ENCODE measurements at places on chromosomes 2 and 18. TPM values are rescaled to one million over a fixed set of nuclear protein-coding genes. Genes with fewer than 3 reads are reported as not detected.

Gene SRD5A2
- 0.05 TPM for polyA plus RNA-seq

DNA sequence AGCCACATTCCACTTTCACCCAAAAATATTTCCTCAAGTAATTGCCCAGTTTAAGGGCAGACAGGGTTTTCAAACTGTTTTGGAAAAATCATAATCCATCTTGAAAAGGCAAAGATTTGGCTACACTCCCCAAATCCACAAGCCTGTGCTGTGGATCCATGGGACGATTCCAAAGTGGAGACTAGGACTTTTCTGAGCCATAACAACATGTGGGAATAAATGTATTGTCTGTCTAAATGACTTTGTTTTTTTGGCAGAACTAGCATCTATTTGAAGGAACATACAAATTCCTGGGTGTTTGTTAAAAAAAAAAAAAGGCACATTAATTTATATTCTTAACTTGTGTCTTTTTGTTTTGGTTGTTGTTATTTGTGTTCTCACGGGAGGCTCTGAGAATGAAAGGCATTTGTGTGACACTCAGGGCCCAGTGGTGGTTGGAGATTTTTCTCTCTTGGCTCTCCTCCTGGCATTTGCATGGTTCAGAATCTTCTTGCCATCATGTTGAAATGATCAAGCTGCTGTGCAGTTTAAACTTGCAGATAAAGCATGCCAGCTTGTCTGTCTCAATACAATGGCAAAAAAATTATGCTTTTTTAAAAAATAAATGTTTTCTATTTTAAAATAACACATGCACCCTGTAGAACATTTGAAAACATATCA, 277.4 kb downstream of the EN1 start:
- DNase-seq = peak; percentile 10

- DNase-seq = no peak
Observed at GRCh38 chr2:128309280-128310093, 9.2 kb downstream of the HS6ST1 start.

Gene EMILIN2
- 12.7 TPM for polyA plus RNA-seq

DNA sequence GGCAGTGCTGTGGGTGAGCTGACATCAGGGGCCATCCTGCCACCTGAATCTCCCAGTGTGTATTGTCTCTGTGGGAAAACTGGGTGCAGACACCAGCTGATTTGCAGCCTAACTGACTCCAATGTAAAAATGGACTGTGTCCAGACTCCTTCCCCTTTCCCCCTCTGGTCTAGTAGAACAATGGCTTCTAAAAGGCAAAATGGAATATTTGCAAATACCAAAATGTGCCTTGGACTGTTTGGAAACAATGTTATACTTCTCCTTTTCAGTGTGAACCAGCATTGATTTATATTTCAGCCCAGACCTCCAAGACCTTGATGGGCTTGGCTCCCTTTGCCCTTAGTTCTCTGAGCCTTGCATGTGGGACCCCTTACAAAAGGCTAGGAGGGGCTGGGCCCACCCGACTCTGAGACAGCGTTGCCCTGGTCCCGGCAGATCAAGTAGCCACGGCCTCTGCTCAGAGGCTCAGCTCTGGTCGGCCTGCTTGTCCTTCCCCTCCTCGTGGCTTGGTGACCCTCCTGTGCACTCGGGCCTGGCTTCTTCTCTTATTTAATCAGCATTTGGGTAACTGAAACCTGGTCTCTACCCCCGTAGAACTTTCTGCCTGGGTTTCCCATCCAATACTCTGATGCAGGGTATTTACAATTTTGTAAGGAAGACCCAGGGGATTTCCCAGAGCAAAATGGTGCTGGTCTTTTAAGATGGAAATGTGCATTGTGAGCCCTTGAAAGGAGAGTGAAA, 18.0 kb upstream of the ACKR3 start:
- DNase-seq = no peak

GRCh38 chr2:64929333-64929732, 59.9 kb upstream of the SLC1A4 start:
- no peak for DNase-seq

Gene PELI1
- 37.2 TPM for polyA plus RNA-seq

Gene REG3G
- not detected for polyA plus RNA-seq

GRCh38 chr2:232315049-232315922, 63.3 kb upstream of the ALPP start:
- no peak for DNase-seq

- DNase-seq = no peak
Observed at GRCh38 chr2:44772669-44773378, 168.7 kb upstream of the SIX3 start.

Gene SLC4A3
- 7.1 TPM for polyA plus RNA-seq

DNA sequence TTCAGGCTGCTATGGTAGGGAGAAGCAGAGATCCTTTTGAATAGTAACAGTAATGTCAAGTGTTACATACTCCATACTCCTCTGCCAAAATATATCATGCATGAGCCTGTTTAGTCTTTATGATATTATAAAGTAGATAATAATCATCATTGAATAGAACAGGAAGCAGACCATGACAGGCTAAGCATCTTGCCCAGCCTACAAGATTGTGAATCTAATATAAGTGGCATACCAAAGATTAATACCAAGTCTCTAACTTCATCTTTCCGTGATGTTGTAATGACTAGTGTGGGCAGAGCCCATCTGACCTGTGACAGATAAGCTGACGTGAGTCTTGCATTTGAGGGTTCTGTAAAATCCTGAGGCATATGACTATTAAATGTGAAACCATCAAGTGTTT, 13.1 kb downstream of the NDUFB3 start:
- no peak for DNase-seq

Gene PSTPIP2
- polyA plus RNA-seq = 3.5 TPM

GRCh38 chr2:88198308-88198707, 28.2 kb downstream of the THNSL2 start:
- no peak for DNase-seq

Data from right lung (tissue), 10 donors.